ENCODE measurements at places on chromosomes 5 and 9.

GRCh38 chr9:138020120-138020794 lies 142.7 kb downstream of the CACNA1B start:
- no peak for DNase-seq

DNA sequence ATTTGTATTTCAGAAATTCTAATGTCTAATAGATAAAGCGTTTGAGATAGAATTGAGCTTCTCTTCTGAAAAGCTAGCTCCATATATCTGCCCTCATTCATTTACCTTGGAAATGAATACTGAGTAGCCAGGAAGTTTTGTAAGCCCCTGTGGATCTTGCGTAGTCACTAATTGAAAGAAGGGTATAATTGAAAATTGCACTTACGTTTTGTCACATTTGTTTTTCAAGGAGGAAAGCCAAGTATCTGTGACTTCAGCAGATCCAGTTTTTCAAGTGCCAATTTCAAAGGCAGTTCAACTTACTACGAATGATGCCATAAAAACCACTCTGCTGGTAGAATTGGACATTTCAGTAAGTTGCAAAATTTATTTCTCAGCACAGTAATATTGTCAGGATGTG lies 14.0 kb downstream of the MTRR start:
- DNase-seq: no peak

DNA sequence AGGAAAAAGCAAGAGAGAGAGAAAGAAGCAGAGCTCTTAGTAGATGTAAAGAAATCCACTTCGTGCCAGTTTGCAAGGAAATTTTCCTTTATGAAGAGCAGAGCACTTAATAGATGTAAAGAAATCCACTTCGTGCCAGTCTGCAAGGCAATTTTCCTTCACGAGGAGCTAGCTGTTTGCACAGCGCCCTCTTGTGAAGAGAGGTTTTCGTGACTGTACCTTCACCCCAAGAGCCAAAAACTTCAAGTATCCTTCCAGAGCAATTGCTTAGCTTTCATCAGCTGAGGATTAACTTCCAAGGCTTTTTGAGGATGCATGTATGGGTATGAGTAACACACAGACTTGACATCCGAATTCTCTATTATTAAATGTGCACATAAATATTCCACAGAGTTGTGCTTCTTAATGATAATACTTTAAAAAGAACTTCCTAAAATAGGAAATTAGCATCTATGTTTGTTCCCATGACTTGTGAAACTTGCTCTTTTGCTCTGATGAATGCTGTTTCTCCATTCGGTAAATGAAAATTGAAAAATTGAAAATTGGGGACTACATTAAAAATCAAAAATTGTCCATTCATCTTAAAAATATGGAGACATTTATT lies 525.6 kb downstream of the PDE4D start:
- peak; percentile 1 for DNase-seq

DNA sequence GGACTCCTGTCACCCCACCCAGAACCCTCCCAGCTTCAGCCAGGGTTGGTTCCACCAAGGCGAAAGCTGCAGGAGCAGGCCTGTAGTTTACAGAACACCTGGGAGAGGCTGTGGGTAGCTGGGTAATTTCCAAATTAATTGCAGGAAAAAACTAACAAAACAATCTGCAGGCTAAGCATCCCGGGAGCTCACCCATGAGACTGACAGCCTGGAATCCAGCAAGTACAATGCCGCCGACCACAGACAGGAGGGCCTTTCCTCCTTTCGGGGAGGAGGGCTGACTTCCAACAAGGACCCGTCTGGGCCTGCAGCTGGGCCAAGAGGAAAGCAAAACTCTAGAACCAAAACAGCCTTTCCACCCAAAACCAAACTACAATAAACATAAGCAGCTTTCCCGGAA lies 10.3 kb downstream of the FOXE1 start:
- DNase-seq: no peak

DNA sequence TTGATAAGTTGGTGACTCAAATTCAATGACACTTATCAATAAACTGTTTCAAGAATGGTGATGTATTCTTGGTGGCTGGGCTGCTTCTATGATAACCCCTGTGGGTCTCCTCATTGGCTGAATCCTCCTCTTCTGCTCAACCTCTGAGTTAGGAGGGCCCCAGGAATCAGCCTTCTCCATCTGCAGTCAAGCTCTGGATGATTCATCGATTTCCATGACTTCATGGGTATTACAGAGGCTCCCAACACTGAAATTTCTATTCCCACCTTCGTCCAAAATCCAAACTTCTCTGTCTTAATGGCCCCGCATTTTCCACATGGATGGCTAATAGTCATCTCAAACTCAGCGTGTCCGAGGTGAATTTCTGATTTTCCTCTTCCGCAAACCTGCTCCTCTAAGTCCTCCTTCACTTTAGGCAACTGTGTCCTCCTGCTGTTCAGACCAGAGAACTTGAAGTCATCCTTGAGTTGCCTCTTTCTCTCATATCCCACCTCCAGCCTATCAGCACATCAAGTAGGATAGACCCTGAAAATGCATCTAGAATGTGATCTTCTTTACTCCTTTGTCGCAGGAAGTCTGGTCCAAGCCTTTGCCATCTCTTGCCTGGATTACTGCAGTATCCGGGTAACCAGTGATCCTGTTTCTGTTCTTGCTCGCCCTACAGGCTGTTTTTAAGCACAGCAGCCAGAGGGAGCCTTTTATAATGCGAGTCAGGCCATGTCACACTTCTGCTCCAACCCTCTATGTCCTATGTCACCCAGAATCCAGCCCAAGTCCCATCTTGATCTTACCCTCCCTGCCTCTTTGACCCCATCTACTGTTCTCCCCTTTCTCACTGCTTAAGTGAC lies 41.4 kb upstream of the IL7R start:
- DNase-seq: no peak

GRCh38 chr5:139733698-139734538 lies 61.7 kb upstream of the PSD2 start:
- DNase-seq: no peak

GRCh38 chr9:77000330-77000729 lies 19.1 kb upstream of the FOXB2 start:
- no peak for DNase-seq

GRCh38 chr5:129511291-129511690 lies 51.2 kb downstream of the ADAMTS19 start:
- DNase-seq: no peak

GRCh38 chr9:127491516-127491915 lies 40.2 kb downstream of the LRSAM1 start:
- DNase-seq: no peak

GRCh38 chr5:53820802-53821171 lies 260.3 kb downstream of the NDUFS4 start:
- no peak for DNase-seq

DNA sequence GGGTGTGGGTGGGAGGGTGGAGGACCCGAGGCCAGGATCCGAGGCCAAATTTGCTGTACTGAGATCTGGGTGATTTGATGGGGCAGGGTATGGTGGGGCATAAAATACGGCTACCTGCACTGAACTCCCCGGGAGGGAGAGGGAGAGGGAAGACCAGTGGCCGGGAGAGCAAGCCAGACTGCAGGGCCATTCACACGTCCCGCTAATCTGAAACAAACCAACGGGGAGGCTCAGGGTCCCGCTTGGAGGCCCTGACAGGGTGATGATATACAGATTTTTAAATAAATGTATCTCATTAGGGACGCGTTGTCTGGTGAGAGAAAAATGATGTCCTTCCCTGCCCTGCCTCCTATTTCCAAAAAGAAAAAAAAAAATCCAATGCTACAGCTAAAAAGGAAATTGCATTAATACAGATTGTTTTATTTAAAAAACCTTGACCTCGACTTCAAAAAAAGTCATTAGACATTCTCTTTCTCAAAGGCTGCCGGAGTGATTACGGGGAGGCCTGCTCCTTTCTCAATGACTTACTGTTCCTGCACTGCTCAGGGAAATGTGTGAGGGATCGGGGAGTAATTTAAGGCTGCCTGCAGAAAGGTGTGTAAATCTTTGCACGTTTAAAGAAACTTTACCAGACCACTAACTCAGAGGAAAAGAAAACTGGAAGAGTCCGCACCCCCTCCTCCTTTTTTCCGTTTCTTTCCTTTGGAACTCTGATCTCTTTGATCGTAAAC lies 11.5 kb upstream of the PRRX2 start:
- DNase-seq: no peak

- DNase-seq: no peak
Measured at GRCh38 chr9:72971411-72971810, 18.6 kb upstream of the ALDH1A1 start.

DNA sequence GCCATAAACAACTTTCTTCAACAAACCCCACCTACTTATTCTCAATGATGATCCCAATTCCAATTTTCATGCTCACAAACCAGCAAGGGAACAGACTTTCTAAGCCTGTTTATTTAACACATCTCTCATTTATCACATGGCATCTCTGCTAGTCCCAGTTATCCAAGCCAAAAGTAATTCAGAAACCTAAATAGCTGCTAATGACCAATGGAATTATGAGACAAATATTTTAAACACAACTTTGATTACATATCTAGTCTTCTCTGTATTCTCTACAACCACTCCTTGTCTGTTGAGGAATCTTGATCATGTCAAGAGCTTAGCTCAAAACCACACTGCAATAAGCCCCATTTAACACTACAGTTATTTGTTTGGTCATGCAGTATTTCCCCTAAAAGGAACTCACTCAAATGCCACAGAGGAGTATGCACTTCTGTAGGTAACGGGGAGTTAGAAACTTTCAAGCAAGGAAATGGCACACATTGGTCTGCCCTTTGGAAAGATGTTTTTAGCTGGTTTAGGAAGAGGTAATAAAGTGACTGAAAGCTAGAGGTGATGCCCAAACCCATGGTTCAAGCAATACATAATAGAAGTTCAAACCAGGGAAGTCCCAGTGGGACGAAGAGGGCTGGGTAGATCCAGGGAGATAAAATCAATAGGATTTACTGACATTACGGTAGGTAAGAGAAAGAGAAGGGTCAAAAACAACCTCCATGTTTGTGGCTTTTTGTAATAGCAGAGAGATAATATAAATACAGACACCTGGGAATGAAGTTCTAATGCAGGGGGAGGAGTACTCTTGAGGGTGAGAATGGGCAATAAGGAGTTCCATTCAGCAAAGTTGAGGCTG lies 42.1 kb upstream of the HTR4 start:
- DNase-seq: no peak

GRCh38 chr5:120162321-120162720 lies 301.8 kb upstream of the PRR16 start:
- DNase-seq: no peak
